D341Med (cell line): ENCODE measurements at places on chromosomes 16 and 17.
A peak's percentile ranks its signal among the peaks of the same experiment; 100 is the strongest.

- DNase-seq, result no peak
These were observed 14.7 kb upstream of the CDH1 start for GRCh38 chr16:68722119-68723024.

DNA sequence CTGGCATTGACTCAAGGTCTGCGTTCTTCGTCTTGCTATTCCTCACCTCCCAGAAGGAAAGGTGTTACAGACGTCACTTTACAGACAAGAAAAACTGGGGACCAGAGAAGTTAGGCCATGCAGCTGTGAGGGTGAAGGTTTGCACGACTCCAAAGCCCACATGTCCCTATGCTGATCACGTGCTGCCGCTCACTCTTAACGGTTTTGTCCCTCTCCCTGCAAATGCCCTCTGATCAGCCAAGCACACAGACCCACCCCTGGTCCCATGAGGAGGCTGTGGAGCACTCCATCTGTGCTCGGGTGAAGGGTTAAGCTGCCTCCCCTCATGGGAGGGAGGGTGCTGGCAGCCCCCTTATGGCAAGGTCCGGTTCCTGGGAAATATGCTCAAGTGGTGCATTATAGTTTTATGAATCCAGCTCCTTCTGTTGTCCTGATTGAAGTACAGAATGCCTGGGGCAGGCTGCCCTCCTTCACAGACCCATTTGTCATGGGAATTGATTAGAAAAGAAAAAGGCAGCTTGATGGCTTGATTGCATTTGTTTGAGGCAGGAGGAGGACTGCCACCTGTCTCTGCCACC lies 18.8 kb downstream of the CCDC182 start:
- DNase-seq, result peak; percentile 37

DNA sequence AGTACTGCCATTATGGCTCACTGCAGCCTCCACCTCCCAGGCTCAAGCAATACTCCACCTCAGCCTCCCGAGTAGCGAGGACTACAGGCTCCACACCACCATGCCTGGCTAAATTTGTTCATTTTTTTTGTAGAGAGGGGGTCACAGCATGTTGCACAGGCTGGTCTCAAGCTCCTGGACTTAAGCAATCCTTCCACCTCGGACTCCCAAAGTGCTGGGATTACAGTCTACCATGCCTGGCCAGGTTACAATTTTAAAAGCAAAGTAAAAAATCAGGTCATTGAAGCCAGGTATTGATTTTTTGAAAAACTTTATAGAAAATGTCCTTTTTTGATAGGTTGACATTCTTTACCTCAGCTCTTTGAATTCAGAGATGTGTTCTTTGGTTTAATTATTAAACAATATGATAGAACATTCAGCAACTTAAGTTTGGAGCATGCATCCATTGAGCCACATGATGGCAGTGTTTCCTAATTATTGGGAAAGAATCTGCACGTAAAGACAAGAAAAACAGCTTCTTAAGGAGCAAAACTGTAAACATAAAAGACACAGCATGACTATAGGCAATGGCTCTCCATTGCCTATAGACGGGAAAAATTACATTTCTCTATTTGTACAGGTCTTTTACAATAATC lies 1.7 kb upstream of the SLC16A11 start:
- no peak for DNase-seq

- no peak for DNase-seq
These were observed 5.1 kb downstream of the KRT13 start for GRCh38 chr17:41500131-41500911.
